ENCODE measurements at places on chromosomes 3 and 15.

DNA sequence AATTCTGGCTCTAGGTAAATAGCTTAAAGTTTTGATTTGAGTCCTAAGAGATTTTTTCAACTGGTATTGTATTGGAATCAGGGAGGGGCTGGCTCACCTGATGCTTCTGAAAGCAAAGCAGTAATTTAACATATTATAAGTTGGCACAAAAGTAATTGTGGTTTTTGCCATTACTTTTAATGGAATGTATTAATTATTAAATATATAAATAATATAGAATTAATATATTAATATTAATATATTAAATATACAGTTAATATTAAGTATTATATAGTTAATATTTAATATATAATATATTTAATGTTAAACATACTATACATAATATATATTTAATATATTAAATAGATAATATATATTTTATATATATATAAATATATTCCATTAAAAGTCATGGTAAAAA lies 10.4 kb downstream of the RSRC1 start:
- no peak for DNase-seq

DNA sequence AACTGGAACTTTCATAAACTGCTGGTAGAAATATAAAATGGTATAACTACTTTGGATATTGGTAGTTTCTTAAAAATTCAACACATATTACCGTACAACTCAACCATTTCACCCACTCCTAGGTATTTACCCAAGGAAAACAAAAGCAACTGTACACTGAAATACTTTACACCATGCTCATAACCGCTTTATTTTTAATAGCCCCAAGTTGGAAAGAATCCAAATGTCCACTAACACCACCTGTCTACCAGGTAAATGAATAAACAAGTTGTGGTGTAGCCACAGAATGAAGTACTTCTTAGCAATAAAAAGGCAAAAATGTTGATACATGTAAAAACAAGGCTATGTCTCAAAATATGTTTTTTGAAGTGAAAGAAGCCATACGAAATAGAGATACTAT lies 215.9 kb upstream of the PEX5L start:
- no peak for DNase-seq

DNA sequence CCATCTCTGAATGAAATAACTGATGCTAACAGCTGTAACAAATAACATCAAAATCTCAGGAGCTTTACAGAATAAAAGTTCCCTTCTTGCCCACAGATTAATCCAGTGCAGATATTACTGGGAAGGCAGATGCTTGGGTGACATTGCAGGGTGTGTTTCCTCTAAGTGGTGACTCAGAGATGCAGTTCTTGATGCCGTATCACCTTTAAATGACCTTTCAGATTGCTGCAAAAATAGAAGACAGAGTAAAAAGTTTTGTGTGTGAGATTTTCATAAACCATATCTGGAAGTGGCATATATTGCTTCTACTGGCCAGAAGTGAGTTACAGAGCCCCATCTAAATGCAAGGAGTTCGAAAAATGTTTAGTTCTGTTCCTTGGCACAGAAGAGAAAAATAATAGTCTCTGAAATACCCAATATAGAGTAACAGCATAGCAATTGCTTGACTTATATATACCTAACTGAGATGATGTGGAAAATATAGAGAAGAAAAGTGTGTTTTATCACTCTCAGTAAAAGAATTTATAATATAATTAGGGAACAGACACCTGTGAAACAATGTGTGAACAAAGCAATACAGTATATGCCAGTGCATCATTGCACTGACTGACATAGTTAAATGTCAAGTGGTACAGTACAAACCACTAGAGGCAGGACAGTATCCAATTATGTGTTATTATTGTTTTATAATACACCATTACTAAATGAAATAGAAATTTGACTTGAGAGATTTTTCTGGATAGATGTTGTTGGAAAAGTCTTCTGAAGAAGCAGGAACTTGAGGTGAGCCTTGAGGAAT lies 430.7 kb upstream of the CBLB start:
- peak; percentile 30 for DNase-seq

DNA sequence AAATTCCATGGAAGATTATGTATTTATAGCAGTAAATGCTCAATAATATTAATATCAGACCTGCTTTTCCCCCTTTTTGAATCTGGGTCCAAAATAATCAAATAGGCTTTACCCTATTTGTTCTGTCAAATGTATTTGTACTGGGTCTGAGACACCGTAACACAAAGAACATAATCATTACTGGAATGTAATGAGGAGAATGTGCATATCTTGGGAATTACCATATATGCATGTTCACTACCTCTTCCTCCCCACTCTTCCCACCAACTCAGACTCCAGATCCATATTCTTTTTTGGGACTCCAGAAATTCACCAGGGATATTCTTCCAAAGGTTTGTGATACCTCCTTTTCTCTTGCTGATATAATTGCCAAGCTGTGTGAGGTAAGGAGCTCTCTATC lies 237.1 kb downstream of the KCNMB2 start:
- DNase-seq = no peak

- no peak for DNase-seq
These were observed 49.1 kb upstream of the MYRIP start for GRCh38 chr3:39760325-39760724.

DNA sequence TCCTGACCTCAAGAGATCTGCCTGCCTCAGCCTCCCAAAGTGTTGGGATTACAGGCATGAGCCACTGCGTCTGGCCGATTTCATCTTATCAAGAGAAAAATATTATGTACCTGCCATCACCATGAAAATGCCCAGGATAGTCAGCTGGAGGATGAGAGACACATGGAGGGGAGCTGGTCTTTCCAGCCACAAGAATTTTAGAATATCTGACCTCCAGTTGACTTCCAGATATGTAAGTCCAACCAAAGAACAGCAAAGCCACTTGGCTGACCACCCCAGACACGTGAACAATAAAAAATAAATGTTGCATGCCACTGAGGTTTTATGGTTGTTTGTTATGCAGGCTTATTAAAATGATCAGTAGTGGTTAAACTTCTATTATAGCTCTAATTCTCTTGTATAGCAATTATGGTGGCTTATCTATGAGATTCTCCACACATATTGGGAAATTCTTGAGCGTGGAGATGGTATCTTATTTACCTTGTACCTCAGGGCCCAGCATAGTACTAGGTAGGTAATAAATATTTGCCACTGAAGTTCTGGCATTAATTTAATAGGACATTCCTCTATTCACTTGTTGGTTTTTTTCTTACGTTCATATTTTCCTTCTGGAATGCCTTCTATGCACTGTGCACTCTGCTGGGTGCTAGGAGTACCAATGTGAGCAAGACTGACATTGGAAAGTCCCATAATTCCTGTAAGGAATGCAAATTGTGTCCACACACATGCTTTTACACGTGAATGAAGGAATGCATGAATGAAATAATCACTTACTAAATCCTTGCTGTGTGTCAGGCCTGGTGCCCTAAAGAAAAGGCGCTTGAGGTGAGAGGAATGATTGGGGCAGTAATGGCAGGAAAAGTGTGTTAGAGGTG lies 77.6 kb downstream of the EDEM1 start:
- DNase-seq = no peak

GRCh38 chr15:98981851-98982722 lies 25.5 kb downstream of the PGPEP1L start:
- DNase-seq = no peak

DNA sequence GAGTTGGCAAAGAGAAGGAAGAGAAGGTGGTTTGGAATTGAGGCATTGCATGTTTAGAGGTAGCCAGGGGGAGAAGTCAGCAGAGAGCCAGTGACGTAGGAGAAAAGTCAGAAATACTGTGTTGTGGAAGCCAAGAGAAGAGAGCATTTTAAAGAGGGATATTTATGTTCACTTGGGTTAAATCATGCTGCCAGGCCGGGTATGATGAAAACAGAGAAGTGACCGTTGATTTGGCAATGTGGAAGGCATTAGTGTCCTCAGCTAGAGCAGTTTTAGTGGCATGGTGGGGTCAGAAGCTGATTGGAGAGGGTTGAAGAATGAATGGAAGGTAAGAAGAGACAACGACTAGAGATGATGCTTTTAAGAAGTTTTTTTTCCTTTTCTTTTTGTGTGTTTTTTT lies 24.5 kb downstream of the RASA2 start:
- DNase-seq = no peak

GRCh38 chr3:30400926-30401325 lies 205.5 kb upstream of the TGFBR2 start:
- DNase-seq = no peak

DNA sequence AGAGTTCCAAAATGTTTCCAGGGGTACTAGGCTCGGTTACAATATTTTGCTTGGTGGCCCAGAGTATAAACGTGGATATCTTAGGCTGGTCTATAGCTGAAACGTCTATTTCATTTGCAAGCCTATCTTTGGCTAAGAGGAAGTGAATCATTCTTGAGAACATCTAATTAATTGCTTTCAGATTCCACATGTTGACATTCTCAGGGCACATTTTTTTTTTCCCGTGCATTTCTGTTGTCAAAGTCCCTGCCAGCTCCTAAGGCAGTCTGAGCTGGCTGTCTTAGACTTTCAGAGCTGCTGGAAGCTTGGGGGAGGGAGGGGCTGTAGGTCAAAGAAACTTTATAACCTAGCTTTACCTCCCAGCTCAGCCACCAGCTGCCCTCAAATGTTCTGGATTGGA lies 23.2 kb upstream of the LAMP3 start:
- peak; percentile 34 for DNase-seq

DNA sequence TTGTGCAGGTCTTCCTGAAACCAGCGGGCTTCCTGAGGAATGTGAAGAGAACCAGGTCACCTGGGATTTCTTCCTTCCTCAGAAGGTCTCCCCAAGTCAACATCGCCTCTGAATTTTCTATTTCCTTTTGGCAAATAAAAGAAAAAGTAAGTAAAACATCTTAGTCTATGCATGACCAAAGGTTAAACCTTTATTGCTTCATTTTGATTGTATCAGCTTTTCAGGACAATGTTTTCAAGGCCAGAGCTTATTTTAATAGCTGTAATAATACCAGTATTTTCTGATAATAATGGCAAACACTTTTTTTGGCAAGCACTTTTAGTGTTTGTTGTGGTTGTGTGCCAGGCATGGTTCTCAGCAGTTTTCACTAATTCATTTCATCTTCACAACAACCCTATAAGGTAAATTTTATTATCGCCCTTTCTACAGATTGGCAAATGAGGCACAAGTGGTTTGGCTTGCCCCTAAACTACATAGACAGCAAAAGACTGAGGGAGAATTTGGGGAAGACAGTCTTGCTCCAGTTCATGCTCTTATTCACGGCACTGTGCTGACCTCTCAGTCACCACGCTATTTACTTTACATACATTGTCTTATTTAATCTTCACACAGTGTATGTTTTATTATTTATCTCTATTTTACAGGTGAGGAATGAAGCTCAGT lies 110.4 kb downstream of the RPL22L1 start:
- DNase-seq = no peak

DNA sequence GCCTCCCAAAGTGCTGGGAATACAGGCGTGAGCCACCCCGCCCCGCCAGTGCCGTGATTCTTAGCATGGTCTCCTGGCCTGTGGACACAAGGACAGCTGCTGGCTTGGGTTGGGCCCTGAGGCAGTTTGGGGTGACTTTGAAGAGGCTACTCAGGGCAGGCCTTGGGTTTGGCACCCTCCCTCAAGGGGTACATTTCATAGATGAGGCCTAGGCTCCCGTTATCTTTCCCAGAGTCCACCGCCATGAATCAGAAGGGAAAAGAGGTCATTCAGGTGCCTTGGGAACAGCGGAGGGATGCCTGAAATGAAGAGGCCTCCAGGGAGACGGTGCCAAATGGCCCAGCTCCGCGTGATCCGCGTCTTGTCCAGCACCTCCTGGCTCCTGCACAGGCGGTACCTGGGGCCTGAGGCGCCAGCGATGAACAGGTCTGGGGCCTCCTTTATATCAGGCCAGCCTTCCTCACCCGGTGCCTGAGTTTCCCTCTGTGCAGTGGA lies 9.3 kb downstream of the GNAI2 start:
- DNase-seq = no peak

- DNase-seq = no peak
These were observed 28.9 kb upstream of the LSAMP start for GRCh38 chr3:116474032-116474780.
